ENCODE measurements at places on chromosomes 3 and 15. TPM values are rescaled to one million over a fixed set of nuclear protein-coding genes. Genes with fewer than 3 reads are reported as not detected.

- no peak for DNase-seq
Measured at GRCh38 chr3:140579260-140579659, 98.6 kb upstream of the TRIM42 start.

The CPLX3 gene
- not detected for total RNA-seq

GRCh38 chr15:48978638-48979037, 14.9 kb upstream of the SHC4 start:
- no peak for DNase-seq

DNA sequence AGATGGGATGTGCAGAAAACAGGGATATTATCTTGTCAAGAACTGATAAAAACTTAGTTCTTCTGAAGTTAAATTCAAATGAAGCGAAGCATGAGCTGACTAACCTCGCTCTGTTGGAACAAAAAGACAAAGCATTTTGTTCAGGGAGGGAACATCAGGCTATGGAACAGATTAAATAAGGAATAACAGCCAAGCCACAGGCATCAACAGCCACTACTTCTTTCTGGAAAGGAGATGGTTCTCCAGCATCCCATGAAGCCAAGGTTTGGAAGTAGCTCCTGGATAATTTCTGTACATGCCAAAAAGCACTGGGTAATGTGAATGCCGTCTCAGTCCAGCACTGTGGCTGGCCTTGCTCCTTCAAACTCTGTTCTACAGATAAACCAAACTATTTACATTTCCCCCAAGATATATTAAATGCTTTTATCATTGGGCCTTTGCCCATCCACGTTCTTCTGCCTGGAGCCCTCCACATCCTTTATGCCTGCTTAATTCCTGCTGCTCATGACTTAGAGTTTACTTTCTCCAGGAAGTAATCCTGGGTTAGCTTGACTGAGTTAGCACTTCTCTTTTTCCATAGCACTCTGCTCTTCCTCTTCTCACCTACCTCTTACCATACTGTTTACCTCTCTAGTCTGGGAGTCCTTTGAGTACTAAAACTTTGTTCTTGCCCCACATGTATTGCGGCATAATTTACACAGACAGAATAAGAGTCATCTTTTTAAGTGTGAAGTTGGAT, 232.0 kb downstream of the CLSTN2 start:
- DNase-seq: no peak

DNA sequence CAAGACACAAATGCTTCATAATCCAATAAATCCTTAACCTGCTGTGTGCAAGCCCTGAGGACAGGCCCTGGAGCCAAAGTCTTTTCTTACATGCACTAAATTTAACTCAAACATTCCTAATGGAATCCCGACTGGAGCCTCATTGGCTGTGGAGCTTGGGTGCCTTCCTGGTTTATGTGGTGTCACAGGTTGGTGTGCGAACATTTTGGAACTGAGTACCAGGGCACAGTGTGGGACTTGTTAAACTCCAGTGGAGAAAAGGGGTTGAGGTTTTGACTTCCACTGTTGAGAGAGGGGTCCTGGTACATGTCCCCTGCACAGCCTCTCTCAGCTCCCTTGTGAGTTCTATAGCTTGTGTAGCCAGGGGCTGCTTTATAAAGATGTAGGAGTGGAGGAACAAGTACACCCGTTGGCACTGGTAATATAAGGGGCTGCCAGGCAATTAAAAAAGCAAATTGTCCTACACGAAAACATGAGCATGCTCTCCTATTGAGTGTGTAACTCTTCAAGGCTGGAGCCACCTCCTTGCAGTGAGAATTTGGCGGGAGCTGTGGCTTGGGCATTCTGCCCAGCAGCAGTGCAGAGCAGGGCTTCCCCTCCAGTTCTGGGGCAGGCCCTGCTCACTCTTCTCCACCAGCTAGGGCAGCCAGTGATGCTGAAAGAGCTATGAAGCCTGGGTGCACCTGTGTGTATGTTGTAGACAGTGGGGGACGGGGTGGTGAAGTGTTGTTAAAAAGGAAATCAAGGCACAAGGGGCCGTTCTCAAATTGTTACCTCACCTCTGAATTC, 218.1 kb downstream of the CLSTN2 start:
- DNase-seq: no peak

DNA sequence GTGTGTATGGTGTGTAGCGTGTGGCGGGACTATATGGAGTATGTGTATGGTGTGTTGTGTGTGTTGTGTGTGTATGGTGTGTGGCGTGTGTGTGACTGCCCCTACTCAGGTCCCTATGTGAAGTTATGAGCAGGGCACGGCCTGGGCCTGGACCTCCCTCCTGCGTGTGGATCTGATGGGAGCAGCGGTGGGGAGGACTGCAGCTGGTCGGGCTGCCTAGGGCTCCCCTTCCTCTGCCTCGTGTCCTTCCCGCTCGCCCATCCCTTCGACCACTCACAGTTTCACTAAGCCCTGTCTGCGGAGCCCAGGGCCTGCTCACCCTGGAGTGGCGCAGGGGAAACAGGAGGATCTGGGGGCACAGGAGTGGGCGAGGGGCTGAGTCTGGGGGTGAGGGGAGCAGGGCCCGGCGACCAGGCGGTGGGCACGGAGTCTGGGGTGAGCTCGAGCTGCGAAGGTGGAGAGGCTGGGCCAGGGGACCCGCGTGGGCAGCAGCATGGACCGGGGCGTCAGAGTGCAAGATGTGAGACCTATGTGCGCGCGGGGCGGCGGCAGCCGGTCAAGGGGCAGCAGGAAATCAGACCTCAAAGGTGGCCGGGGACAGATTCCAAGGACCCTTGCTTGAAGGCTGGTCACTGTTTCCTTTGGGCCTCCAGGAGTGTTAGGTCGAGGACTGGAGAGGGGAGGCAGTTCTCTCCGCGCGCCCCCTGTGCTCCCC, 26.6 kb downstream of the GABRA5 start:
- no peak for DNase-seq

- no peak for DNase-seq
Measured at GRCh38 chr3:169539856-169540255, 123.7 kb downstream of the MECOM start.

DNA sequence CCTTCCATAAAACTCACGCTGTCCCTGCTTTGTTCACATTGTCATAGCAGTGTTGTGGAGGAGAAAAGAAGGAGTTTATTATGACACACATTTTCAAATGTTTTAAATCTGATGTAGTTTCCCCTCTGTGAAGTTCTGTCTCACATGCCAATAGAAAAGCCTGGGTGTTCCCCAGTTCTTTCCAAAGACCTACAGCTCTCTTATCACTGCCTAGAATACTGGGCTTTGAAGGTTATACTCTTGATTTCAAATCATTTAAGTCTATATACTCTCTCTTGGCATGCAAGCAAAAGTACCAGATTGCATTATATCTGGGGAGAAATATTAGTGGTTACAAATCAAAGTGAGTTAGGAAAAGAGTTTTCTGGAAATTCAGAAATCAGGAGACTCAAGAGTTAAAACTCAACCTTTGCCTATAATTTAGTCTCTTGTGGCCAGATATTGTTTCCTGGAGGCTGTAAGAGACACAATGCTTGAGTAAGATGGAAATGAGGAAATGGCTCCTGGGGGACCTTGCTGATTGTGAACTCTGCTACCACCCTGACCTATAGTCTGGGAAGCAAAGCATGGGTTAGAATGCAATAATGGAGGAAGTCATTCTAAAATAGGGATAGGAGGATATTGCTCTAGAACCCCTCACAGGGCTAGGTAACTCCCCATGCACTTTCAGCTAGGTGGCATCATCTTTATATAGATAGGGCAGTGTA, 182.8 kb downstream of the KCNAB1 start:
- no peak for DNase-seq
